Activated naive CD8-positive, alpha-beta T cell treated with anti-CD3 and anti-CD28 coated beads, Interleukin-2, amount 10 ng/mL, durations not matched to agents 7 days and 5 days (primary cell): ENCODE measurements at places on chromosomes 5 and 9. TPM values are rescaled to one million over a fixed set of nuclear protein-coding genes. Genes with fewer than 3 reads are reported as not detected.

GRCh38 chr5:9927106-9927505, 297.0 kb upstream of the TAS2R1 start:
- no peak overlapping the region for H3K27ac ChIP-seq
- no peaks in the 10 kb centered on the region for H3K36me3 ChIP-seq
- DNase-seq = no peak
- H3K27me3 ChIP-seq = no peaks in the 10 kb centered on the region
- H3K4me3 ChIP-seq = no peak overlapping the region

Gene OR1Q1
- not detected for total RNA-seq

Gene IL7R
- total RNA-seq = 738 TPM

GRCh38 chr5:79269733-79270166, 33.8 kb downstream of the JMY start:
- no peak overlapping the region for H3K4me3 ChIP-seq
- no peaks in the 10 kb centered on the region for H3K4me1 ChIP-seq
- H3K27me3 ChIP-seq = no peaks in the 10 kb centered on the region
- no peak for DNase-seq
- no peaks in the 10 kb centered on the region for H3K36me3 ChIP-seq
- no peak overlapping the region for H3K27ac ChIP-seq

DNA sequence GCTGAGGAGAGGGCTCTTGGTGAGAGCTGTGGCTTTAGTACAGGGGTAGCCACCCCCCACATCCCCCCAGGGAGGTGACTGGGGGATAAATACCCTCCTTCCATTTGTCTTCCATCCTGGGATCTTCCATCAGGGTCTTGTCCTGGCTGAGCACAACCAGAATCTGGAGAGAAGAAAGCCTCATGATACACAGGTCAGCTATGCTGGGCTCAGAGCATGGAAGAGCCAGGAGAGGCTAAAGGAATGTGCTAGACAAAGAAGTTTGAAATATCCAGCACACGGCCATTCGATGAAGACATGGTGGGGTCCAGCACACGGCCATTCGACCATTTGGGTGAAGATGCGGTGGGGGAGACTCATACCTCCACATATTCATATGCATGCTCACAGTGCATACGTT, 30.0 kb downstream of the ROPN1L start:
- peaks cover 9% of the 10 kb centered on the region for H3K4me1 ChIP-seq
- no peak for DNase-seq
- H3K36me3 ChIP-seq = no peaks in the 10 kb centered on the region
- H3K4me3 ChIP-seq = no peak overlapping the region
- H3K27me3 ChIP-seq = peaks cover 4% of the 10 kb centered on the region

- H3K27me3 ChIP-seq = peaks cover 30% of the 10 kb centered on the region
- H3K36me3 ChIP-seq = no peaks in the 10 kb centered on the region
- no peak for DNase-seq
- H3K4me1 ChIP-seq = no peaks in the 10 kb centered on the region
Observed at GRCh38 chr5:154577416-154577815, 99.4 kb upstream of the HAND1 start.

DNA sequence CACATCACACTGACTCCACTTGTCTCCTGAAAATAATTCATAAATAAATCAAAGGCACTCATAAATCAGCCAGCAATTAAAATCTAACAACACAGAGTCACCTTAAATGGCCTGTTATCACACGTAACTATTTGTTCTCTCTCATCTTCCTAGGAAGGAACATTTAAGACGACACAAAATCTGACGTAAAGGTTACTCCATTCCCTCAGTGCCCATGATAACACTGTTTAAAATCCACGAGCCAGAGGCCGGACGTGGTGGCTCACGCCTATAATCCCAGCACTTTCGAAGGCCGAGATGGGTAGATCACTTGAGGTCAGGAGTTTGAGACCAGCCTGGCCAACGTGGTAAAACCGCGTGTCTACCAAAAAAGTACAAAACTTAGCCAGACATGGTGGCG, 56.4 kb downstream of the MYO10 start:
- no peak overlapping the region for H3K27ac ChIP-seq
- no peaks in the 10 kb centered on the region for H3K4me1 ChIP-seq
- H3K4me3 ChIP-seq = no peak overlapping the region
- H3K36me3 ChIP-seq = no peaks in the 10 kb centered on the region
- H3K27me3 ChIP-seq = peaks cover 6% of the 10 kb centered on the region

Gene FAM120A
- total RNA-seq = 116 TPM

GRCh38 chr9:92656537-92656925, 13.4 kb downstream of the IPPK start:
- H3K4me1 ChIP-seq = peaks cover 3% of the 10 kb centered on the region
- H3K36me3 ChIP-seq = peaks cover 6% of the 10 kb centered on the region
- DNase-seq = peak; percentile 7
- H3K4me3 ChIP-seq = no peak overlapping the region
